NCI-H2081 (cell line): ENCODE measurements at places on chromosomes 2 and 18.

DNA sequence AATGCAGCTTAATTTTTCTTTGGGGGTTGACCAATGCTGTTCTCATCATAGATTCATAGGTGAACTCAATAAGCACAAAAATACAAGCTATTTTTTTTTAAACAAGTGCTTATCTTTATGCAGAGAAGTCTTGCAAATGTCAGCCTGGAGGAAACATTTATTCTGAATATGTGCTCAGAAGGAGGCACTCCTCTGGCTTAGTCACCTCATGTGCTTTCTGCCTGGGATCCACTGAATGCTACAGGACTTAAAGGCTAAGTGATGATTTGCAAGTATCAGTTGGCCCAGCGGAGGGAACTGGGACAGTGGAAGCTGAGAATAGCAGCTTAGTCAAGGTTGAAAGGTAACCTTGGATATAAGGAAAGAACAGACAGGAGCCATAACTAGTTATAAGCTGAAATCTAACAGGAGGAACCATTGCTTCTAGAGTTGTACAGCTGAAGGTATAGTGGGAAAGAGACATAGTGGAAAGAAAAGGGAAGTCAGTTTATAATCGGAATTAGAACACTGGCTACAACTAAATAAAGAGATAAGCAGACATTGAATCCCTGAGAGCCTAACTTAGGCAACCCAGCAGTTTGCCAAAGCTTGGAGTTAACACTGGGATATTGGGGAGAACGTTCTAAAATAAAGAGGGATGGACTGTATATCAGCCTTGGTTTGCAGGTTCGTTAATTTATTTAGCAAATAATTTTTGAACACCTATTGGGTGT lies 488.7 kb downstream of the SUCLG1 start:
- no peak for DNase-seq

DNA sequence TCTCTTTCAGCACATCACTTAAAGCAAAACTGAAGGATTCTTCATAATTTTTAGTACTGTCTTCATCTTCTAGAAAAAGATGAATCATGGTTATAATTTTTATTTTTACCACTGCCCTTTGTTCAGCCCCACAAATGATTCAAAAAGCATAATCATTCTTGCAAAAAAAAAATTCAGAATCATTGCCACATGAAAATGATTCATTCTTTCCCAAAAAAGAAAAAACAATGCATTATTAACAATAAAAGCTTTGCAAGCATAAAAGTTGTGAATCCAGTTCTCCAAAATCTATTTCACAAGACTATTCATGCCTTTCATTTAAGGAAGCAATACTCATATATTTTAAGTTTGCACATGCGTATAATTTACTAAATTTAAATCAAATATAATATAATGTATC lies 204.8 kb downstream of the RBM43 start:
- no peak for DNase-seq

DNA sequence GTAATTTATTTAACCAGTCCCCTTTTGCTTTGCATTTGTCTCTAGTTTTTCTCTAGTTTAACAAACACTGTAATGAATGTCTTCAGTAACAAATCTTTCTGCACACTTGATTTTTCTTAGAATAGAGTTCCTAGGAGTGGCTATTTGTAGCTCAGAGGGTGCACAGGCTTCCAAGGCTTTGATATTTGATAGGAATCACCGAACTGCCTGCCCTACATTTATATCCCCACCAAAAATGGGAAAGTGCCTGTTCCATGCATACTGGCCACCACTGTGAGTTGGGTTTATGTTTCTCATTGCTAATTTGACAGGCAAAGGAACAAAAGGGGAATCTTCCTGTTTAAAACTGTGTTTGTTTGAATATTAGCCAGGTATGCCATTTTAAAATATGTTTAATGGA lies 238.7 kb downstream of the SH3RF3 start:
- no peak for DNase-seq

DNA sequence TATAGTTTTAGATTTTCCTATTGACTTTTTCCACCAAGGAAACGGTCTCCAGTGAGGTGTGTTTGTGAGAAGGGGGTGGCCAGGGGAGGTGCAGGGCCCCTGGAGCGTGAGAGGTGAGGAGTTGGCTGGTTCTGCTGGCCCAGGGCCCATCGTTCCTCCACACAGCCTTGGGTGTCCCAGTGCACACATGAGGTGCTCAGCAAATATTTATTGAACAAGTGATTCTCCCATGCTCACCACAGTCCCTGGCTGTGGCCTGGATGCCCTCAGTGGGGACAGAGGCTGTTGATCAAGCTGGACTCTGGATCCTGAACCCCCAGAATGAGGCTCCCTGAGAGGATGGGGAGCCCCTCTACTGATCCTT lies 5.0 kb downstream of the HAAO start:
- DNase-seq = no peak

- DNase-seq = no peak
These were observed 460 bp upstream of the LRRFIP1 start for GRCh38 chr2:237626813-237627440.
